Right ventricle myocardium inferior (tissue), 1 donor: ENCODE measurements at places on chromosomes 16 and 17. TPM values are rescaled to one million over a fixed set of nuclear protein-coding genes. Genes with fewer than 3 reads are reported as not detected.

The DHRS7C gene
- 69.8 TPM for total RNA-seq

The CACNG5 gene
- total RNA-seq: not detected

The MYH1 gene
- not detected for total RNA-seq

The ACSM2A gene
- not detected for total RNA-seq

DNA sequence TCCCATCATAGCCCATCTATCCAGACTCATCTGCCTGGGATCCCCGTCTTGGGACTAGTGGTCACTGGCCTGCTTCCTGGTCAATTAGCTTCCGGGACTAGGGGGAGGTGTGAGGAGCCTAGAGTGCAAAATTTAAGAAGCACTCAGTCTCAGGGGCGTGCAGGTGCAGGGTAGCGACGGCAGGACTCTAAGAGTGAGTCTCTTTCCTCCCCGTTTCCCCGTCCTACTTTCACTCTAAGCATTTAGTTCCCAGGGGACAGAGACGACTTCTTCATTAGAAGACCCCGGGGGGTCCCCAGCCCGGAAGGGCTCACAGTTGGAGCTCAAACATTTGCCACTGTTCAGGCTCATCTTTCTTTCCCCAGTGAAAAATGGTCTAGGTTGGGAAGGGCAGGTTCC is 677 bp upstream of the ZNHIT3 start:
- no peak for DNase-seq

DNA sequence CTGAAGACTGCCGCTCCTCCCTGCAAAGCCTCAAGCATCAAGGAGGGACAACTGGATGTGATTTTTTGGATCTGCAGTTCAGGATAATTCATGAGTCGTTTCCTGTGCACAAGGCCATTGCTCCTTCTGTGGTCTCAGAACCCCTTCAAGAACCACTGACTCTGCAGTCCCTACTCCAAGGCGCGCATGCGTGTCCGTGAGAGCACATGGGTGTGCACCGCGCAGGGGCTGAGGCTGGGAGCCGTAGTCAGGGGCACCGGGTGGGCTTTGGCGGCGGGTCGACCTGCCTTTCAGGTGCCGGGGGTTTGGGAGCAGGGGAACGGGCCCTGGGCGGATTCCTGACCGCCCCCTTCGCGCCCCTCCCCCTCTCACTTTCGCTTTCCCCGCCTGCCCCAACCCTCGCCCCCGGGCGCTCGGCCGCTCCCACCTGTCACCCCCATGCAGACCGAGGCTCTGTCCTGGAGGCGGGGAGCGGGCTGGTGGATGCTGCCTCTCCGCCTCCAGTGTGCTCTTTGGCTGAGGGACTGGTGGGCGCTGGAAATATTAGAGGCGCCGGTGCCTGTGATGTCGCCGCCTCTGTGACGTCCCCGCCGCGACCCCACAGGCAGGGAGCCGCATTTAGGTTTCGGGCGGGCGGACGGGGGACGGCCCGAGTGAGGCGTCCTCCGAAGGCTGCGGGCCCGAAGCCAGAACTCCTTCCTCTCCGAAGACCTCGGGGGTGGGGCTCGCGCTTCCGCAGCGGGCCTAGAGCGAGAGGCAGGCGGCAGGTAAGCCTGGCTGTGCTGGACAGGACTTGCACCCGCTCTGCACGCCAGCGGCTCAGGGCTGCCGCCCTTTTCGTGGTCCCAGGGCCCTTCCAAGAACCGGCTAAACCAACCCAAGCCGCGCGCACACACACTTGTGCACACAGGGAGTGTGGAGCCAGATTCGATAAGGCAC is at the start of gene SPATA32:
Gene SPATA32 (minus strand): TSS at position 518 of the 939 bp plus-strand sequence. CDS start 78 bp downstream, at position 440.
- peak; percentile 86 for DNase-seq

GRCh38 chr17:48593840-48594537 is 410 bp upstream of the HOXB5 start:
- peak; percentile 84 for DNase-seq

- no peak for DNase-seq
Observed at GRCh38 chr17:72463287-72464102, 342.7 kb downstream of the SOX9 start.

DNA sequence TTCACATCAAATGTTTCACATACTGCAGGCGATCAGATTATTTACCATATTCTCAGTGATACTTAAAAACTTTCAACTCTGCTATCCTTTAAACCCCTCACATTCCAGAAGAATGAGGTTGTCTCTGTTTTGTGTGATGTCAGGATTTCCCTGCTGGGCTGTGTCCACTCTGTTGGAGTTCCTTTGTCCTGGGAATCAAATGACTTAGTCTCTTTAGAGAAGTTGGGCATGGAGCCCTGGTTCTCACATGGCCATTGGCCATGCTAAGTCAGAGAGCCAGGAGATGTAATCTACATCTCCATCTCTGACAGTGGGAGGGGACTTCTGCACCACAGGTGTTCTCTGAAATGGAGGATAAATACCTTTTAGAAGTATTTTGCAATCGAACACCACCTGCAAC is 205.1 kb upstream of the MAF start:
- DNase-seq: no peak

DNA sequence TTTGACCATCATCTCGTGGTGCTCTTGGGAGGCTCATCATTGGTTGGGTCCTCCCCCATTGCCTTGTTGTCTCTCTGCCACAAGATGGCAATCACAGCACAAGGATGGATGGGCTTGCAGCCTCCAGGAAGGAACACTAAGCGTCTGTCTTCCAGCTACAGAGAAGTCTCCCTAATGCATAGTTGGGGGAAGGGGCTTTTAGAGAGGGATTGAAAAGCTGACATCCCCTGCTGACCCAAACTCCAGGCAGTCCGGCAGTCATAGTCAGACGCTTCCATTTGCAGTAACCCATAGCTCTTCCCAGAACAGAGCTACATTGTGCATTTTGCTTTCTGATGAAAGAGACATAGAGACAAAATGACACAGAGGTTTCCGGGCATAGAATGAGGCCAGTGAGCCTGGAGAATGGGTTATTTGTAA is 111.4 kb downstream of the UTP18 start:
- DNase-seq: no peak

GRCh38 chr17:40301315-40301714 is 7.7 kb upstream of the RARA start:
- DNase-seq: peak; percentile 48

GRCh38 chr16:78942625-78943245 is 657.8 kb downstream of the MAF start:
- no peak for DNase-seq
